ENCODE measurements at places on chromosomes 5 and 9. TPM values are rescaled to one million over a fixed set of nuclear protein-coding genes. Genes with fewer than 3 reads are reported as not detected.

DNA sequence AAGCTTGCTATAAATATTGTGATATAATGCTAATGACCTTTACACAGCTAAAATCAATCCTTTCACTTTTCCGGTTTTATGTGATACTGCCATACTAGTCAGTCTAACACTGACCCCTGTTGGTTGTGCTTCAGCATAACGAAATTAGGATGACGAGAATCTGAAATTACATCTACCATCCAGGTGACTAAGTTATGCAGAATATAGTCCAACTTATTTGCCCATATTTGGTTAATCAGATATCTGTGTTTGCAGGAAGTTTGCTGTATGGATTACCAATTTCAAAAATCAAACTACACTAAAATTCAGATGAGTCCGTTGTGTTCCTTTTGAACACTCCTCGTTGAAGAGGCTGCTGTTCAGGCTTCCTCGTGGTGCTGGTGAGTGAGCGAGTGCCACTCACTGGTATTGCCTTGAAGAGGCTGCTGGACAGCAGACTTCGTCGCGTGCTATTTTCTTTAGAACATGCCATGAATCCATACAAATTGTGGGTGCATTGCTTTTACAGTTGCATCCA is 32.5 kb downstream of the TENT4A start:
- DNase-seq, result no peak

DNA sequence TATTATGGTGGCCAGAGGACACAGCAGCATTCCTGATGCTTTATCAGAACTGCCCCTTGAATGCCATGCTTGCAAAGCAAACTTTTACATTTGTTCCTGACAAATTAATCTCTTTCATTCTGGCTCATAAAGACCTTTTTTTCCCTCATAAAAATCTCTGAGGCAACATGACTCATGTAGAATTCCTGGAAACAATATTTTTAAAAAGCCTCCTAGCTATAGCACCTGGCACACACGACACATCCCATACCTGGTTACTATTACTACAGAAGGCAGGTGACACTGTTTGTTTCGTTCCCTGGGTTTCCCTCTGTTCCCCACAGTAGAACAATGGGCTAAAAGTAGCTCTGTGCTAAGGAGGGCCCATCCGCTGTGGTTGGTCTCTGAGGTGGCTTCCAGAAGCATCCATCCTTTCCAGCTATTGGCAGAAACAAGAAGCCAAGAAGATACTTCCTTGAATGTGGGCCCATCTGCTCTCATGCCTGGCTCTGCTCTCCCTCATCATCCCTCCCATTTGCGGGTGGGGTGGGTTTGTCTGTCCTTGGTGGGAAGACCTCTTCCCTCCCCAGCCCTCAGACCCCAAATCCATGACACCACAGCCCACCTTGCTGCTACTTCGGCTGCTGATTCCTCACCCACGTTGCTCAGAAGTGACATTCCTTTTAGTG is 59.1 kb downstream of the GALNT12 start:
- DNase-seq, result no peak

CCDC183 gene
- 0.71 TPM for total RNA-seq

BOD1 gene
- 30.2 TPM for total RNA-seq

- DNase-seq, result no peak
These were observed 414.7 kb downstream of the KDM4C start for GRCh38 chr9:7172154-7173115.

TAS2R1 gene
- not detected for total RNA-seq

ERBIN gene
- total RNA-seq, result 61.5 TPM

NR5A1 gene
- total RNA-seq, result not detected

- DNase-seq, result no peak
These were observed 17.7 kb downstream of the STK10 start for GRCh38 chr5:172170251-172170701.

LCN6 gene
- total RNA-seq, result 25.3 TPM

GRCh38 chr9:19117039-19117716 is 10.1 kb downstream of the PLIN2 start:
- no peak for DNase-seq

DNM1 gene
- total RNA-seq, result 7.2 TPM

GRCh38 chr5:27220752-27221151 is 182.4 kb upstream of the CDH9 start:
- DNase-seq, result no peak

DNA sequence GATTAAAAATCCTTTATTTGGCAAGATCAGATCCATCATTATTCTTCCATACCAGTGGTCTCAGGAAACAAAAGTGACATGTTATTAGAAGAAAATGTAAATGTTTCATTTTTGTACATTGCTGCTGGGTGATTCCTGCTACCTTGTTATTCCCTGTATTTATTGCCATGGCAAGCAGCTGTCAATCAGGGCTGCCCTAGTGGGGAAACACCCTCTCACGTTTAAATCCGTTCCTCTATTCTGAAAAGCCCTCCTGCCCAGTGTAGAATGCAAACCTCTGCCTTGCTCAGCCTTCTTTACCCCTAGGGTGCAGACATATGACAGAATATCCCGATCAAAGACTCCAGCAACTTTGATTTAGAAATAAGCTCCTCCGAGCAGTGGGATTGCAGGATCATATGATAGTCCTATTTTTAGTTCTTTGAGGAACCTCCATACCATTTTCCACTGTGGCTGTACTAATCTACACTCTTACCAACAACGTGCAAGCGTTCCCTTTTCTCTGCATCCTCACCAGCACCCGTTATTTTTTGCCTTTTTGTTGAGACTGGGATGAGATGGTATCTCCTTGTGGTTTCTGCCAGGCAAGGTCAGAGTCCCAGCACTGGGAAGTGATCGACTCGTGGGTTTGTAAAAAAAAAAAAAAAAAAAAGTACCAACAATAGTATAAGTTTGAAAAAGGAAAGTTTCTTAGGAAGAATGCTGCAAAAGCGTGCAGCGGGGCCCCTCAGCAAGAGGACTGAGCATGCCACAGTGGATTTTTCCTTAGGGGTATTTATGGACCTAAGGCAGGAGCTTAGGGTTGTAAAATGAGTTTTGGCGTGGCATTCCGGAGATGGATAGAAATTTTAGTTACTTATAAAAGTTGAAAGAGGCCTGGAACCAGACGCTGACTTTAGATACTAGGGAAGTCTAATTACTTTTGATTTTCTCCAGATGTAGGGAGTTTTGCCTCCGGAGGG is 66.7 kb downstream of the HRH2 start:
- no peak for DNase-seq

TIMD4 gene
- 7.6 TPM for total RNA-seq

SHOC1 gene
- not detected for total RNA-seq

DNA sequence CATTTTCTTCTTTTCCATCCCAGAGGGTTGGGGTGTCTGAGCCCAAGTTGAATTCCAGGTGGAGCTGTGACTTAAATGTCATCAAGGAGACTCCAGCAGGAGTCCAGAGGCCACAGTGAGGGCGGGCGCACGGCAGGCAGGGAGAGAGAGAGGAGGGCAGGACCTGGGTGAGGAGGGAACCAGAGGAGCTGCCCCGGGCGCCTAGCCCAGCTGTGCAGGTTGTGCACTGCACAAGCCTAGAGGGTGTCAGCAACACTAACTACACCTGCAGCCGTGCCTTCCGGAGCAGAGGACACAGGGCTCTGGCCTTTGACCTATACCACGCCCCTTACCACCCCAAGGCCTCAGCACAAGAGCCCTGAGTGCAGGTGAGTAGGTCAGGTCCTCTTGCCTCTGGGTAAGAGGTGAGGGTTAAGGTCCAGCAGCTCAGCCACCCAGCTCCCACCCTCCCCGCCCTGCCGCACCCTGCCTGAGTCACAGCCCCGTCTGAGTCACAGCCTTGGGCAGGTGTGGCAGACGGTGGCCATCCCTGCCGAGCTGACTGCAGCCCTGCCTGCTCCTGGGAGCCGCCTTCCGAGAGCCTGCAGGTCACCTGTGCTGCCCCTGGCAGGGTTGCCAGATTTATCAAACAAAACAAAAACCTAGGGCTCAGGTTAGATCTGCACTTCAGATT is 6.4 kb upstream of the AGPAT2 start:
- no peak for DNase-seq

DNA sequence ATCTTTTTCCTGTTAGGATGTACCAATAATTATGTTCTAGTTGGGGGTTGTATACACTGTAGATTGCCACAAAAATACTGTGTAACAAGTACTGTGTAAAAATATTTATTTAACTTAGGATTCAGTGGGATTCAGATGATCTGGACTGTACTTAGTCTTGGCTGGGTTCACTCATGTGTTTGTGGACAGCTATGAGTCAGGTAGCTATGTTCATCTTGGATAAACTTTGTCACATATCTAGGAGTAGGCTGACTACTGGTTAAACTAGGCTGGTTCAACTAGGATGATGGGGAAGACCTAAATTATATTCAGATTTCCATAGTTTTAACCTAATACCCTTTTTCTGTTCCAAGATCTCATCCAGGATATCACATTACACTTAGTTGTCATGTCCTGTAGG is 32.1 kb upstream of the TNFSF15 start:
- DNase-seq, result no peak

DNA sequence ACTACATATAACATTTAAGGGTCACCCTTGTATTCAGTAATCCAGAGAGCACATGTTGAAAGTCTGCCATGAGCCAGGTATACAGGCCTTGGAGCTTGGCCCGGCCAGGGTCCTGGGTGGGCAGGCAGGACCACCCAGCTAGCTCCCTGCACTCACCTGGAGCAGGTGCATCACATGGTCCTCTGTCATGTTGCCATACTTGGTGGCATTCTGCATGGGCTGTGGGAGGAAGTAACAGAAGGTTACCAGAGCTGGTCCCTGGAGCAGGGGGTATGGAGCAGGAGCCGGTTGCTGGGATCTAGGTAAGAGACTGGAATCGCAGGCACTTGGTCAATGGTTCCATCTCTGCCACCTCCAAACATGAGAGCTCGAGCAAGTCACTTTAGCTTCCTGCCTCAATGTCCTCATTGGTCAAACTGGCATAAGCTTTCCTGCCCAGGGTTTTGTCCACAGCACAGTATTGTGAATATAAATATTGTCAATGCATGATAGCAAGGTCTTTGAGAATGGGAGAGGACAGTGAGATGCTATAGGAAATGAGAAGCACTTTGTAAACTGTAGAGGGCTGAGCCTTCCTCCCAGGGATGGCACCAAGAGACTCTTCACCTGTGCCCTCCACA is 6.5 kb downstream of the CD74 start:
- no peak for DNase-seq

DNA sequence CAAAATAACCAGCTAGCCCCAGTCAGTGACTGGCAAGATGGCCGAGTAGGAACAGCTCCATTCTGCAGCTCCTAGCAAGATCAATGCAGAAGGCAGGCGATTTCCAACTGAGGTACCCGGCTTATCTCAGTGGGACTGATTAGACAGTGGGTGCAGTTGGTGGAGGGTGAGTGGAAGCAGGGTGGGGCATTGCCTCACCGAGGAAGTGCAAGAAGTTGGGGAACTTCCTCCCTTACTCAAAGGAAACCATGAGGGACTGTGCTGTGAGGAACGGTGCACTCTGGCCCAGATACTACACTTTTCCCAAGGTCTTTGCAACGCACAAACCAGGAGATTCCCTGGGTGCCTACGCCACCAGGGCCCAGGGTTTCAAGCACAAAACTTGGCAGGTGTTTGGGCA is 9.6 kb upstream of the BTNL8 start:
- DNase-seq, result no peak

- no peak for DNase-seq
These were observed 14.6 kb downstream of the FOXD1 start for GRCh38 chr5:73433982-73434342.

GRCh38 chr5:126138281-126138931 is 284.8 kb upstream of the GRAMD2B start:
- DNase-seq, result no peak

DNA sequence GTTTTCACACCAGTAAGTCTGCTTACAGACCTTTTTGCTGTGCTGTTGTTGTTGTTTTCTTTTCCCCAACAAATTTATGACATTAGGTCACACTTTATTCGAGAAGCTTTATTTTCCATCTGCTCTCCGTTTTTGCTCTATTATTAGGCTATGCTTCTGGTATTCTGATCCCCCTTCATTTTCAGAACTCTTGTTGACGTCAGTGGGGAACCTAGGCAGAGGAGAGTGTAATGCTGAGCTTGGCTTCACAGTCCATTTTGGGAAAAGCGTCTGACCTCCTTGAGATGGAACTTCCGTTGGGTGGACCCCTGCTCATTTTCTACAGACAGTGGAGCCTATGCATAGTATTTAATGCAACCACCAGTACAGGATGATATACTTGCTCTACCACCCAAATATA is 387.9 kb upstream of the MEF2C start:
- no peak for DNase-seq

DNA sequence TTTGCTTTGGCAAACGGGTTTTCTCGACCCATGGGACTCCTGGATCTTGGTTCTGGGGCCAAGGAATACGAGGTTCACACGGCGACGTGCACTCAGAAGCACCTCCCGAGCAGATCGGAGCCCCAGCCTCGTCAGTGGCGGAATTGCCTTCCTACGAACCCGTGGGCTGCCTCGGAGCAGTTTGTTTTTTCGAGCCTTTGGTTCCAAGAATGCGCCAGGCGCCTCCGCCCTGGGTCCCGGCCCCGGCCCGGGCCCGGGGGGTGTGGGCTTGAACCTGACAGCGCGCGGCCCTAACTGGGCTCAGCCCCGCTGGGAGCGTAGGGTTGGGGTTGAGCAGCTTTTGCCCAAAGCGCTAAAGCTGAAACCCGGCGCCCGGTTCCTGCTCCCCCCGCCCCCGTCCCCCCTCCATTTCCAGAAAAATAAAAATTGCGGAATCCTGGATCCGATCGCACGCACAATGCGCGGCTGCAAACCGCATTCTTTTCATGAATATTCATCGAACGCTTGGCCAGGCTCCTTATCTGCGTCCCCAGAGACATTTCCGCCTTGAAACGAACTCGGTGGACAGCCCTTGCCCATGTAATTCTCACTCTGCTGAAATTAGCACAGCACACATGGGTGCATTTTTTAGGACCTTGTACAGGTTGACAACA is 1.0 kb downstream of the BASP1 start:
- DNase-seq, result peak; percentile 19

DNA sequence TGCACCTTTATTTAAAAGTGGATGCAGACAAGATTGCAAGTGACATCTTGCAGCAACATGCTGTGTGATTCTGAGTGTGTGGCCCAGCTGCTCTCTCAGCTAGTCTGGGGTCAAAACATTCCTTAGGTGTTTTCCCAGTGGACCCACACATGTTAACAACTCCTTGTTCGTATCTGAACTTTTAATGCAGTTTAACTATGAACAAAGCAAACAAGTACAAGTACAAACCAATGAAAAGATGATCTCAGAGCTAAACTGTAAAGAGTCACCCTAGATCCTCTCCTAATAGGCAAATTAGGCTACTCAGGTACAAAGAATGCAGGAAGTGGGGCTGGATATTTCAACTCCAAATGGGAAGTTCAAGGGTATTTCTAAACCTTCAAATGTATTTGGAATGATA is 108.4 kb downstream of the ENTREP1 start:
- DNase-seq, result no peak

- DNase-seq, result no peak
These were observed 2362.5 kb upstream of the WWC1 start for GRCh38 chr5:165928971-165929370.
